T-helper 1 cell (primary cell): ENCODE measurements at places on chromosomes 5 and 9.

DNA sequence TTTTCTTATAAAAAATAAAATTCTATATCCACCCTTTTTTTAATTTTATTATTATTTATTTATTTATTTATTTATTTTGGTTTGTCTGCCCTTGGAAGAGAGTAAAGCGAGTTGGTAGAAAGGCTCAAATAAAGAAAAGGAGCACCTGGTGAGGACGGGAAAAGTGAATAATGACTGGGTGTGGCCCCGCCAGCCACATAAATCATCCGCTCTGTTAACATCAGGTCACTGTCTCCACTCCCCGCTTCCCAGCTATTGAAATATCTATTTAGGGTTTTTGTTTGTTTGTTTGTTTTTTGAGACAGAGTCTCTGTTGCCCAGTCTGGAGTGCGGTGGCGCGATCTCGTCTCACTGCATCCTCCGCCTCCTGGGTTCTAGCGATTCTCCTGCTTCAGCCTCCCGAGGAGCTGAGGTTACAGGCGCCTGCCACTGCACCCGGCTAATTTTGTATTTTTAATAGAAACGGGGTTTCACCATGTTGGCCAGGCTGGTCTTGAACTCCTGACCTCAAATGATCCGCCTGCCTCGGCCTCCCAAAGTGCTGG is 844 bp downstream of the POLR3G start:
- DNase-seq, result no peak

DNA sequence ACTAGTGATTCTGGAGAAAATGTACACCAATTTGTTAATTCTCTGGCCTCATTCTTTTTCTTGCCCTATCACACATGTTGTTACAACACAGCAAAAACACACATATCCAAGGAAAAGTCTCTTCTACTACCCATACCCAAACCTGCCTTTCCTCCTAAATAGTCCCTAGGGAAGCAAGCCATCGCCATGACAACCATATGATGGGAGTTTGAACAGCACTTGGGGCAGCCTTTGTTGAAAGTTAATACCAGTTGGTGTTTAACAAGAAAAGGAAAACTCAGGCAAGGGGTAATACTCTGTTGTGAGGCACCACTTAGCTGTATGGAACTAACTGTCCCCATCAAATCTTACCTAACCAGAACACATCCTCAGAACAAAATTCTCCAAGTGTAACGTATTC is 1.7 kb downstream of the TRPM3 start:
- no peak for DNase-seq

DNA sequence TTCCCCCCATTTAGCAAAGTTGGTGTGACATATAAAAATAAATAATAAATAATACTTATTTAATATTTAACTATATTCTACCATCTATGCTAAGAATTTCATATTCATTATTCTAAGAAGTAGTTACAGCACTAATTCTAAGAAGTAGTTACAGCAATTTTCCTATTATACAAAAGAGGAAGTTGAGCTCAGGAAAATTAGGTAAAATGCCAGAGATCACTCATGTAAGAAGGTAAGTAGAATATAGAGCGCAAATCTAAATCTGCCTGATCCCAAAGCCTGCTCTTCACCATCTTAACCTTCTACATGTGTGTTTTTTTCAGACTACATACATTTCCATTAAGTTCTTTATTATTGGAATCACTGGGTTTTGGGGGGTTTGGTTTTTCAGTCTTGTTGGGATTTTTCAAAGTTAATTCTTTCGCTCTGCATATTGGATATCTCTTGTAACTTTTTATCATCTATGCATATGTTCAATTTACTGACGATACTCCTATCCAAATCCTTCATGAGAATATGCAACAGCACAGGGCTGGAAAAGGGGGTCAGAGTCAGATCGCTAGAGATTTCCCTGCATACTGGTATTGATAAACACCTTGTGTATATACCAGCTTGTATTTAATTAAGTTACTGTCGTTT is 852.1 kb downstream of the MAT2B start:
- DNase-seq, result no peak

DNA sequence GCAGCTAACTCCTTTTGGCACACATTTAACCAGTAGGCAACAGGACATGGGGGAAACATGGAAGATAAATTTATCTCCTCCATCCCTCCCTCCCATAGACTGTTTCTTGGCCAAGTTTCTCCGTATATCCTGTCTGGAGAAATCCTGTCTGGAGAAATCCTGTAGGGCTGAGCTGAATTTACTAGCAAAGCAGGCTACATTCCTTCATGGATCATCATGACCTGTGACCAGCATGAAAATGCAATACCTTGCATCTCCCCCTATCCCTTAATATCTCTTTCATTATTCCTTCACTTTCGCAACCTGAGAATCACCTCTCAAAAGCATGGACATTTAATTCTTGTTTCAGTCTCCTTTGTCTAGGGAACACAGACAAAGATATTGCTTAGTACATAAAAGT is 379.1 kb downstream of the PSAT1 start:
- no peak for DNase-seq

DNA sequence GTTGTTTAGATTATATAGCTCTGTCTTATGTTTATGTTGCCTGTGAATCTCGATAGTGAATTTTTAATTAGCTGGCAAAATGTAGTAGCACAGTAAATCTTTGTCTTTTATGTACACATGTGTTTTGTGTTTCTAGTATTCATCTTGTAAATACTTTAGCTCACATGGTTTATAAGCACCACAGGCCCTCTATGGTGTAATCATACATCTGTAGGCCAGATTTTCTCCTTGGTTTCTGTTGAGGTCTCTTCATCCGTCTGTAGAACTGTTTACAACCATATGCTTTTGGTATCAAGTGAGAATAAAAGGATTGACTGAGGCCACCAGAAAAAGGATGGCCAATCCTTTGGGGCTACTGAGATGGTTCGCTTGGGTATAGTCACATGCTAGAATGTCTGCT is 45.0 kb downstream of the PRR16 start:
- DNase-seq, result no peak

DNA sequence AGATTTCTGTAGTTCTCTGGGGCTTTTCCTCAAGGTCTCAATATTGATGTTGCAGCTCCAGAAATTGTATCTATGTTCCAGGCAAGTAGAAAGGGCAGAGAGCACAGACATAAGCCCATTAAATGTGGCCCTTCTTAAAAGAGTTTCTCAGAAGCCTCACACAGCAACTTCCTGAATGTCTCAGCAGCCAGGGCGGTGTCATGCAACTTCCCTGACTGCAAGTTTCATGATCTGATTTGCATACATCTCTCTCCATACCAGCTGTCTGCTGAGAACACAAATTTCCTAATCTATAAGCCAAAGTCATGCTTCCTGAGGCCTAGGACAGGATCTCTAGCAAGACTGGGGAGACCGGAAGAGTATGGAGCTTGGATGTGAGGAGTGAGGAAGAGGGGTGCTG is 13.0 kb downstream of the RGS7BP start:
- no peak for DNase-seq

- peak; percentile 18 for DNase-seq
Measured at GRCh38 chr9:127451858-127452656, 747 bp downstream of the LRSAM1 start.
